Endothelial cell (in vitro differentiated cells): ENCODE measurements at places on chromosomes 5 and 9. TPM values are rescaled to one million over a fixed set of nuclear protein-coding genes. Genes with fewer than 3 reads are reported as not detected.

GRCh38 chr5:25964009-25964372 is 1074.4 kb downstream of the CDH9 start:
- H3K4me1 ChIP-seq, result no peaks in the 10 kb centered on the region
- no peak overlapping the region for H3K27ac ChIP-seq
- no peak for DNase-seq
- H3K27me3 ChIP-seq, result no peaks in the 10 kb centered on the region

- H3K27ac ChIP-seq, result peak within 1 kb of the TSS; percentile 81
- H3K4me1 ChIP-seq, result peaks cover 15% of the 10 kb centered on the region
- peak within 1 kb of the TSS; percentile 87 for H3K4me3 ChIP-seq
- H3K27me3 ChIP-seq, result peaks cover 3% of the 10 kb centered on the region
- H3K36me3 ChIP-seq, result peaks cover 21% of the 10 kb centered on the region
Observed at GRCh38 chr9:133163504-133164172, at the start of gene GBGT1. Gene GBGT1, minus strand, starts transcription at chr9:133163914. Its CDS starts 1,502 bp downstream, at chr9:133162412.

Gene SLC36A2
- not detected for total RNA-seq

Gene SPATA6L
- total RNA-seq, result 6.7 TPM

Gene PDCD1LG2
- total RNA-seq, result not detected

DNA sequence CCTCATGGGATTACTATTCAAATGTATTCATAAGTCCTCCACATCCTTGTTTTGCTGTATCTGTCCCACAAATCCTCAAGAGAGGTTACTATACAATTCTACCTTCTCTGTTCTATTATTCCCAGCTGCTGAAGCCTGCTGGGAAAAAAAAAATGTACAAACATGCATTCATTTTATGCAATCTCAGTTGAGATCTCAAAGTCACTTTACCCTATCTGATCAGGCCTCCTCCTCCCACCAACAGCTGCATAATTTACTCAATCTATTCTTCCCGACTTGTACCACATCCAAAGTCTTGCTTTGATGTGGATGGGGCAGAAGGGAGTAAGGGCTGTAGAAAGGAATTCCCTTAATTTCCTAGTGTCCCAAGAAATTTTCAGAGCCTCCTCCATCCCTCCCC is 28.6 kb downstream of the PSIP1 start:
- peaks cover 12% of the 10 kb centered on the region for H3K36me3 ChIP-seq
- no peaks in the 10 kb centered on the region for H3K4me1 ChIP-seq
- H3K27me3 ChIP-seq, result peaks cover 2% of the 10 kb centered on the region
- DNase-seq, result no peak

Gene SHISAL2B
- total RNA-seq, result 1.4 TPM

Gene IL5
- not detected for total RNA-seq

- H3K4me1 ChIP-seq, result peaks cover 3% of the 10 kb centered on the region
- no peak overlapping the region for H3K4me3 ChIP-seq
- H3K27me3 ChIP-seq, result no peaks in the 10 kb centered on the region
Observed at GRCh38 chr5:137190441-137190840, 308.7 kb downstream of the SPOCK1 start.

DNA sequence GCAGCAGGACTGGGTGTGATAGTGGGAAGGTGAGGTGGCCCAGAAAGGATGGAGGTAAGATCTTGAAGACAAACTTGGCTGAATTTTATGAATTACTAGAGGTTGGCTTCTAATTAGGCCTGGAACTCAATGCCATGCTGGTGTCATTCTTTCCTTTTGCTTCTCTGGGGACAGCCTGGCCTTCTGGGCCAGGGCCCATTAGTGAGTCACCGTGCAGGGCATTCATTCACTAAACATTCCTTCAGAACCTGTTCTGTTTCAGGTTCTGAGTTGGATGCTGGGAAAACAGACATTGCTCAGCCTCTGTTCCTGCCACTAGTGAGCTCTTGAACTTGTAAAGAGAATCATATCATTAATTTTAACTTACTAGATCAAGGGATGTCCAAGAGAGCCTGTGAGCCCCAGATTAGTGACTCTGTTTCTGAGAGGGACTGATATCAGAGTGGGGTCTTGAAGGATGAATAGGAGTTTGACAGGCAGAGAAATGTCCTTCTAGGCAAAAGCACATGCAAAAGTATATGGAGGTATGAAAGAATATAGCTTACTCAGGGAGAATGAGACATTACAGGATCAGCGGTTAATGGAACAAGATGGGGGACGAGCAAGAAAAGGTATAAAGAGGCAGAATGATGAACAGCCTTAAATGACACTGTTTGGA is 66.5 kb downstream of the LHX2 start:
- H3K4me3 ChIP-seq, result no peak overlapping the region
- H3K36me3 ChIP-seq, result no peaks in the 10 kb centered on the region
- H3K4me1 ChIP-seq, result peaks cover 4% of the 10 kb centered on the region
- no peak overlapping the region for H3K27ac ChIP-seq
